AG04450 (cell line): ENCODE measurements at places on chromosomes 1 and 21. TPM values are rescaled to one million over a fixed set of nuclear protein-coding genes. Genes with fewer than 3 reads are reported as not detected.

The GUCA2B gene
- not detected in 2 replicates for polyA plus RNA-seq

The OR10J1 gene
- not detected in 2 replicates for polyA plus RNA-seq

The RNF186 gene
- polyA plus RNA-seq, result not detected in 2 replicates

The SLAMF7 gene
- polyA plus RNA-seq, result not detected in 2 replicates

The MTHFR gene
- 7.7 and 8.8 TPM in 2 replicates for polyA plus RNA-seq

The PADI1 gene
- polyA plus RNA-seq, result not detected in 2 replicates
